ENCODE measurements at places on chromosomes 5 and 9.

GRCh38 chr5:150255659-150256409, 33.7 kb downstream of the CAMK2A start:
- DNase-seq: no peak

- DNase-seq: no peak
These were observed 325.4 kb downstream of the RFX3 start for GRCh38 chr9:3200331-3200774.

DNA sequence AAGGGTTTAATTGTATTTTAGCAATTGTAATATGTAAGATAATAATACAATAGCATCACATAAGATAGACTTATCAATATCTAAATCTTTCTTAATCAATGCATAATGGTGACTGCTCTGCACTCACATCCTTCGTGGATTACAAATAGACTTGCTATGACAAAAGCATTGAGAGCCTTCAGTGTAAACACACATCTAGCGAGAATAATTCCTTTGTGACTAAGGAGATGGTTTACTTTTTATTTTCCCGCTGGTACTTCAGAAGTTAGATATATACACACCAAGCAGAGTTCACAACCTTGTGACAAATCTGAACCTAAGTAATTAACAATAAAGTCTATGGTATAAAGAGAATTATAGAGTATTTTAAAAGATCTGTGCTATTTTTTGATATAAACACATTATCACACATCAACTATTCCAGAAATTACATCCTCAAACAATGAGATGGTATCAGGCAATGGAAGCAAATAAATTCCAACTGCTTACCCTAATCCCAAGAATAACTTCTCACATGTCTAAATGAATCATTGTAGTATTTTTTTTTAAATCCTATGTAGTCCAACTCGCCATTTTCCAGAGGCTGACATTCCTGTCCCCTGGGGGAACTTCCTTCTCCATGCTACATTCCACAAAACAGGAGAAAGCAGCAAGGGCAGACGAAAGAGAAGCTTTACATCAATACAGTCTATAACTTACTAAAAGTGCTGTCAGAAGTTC, 51.2 kb downstream of the MAPKAP1 start:
- no peak for DNase-seq

DNA sequence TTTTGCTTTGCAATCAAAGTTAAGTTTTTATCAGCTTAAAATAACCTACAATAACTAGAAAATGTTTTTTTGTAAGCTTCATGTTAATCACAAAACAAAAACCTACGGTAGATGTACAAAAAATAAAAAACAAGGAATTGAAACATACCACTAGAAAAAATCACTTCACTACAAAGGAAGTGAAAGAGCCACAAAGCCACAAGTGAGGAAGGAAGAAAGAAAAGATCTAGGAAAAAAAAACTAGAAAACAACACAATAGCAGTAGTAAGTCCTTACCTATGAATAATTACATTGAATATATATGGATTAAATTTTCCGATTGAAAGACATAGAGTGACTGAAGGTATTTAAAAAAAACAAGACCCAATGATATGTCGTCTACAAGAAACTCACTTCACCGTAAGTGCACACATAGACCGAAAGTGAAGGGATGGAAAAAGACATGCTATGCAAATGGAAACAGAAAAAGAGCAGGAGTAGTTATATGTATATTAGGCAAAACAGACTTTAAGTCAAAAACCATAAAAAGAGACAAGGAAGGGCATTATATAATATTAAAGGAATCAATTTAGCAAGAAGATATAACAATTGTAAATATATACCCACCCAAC, 13.4 kb upstream of the ZDHHC21 start:
- no peak for DNase-seq

- no peak for DNase-seq
These were observed 5.4 kb downstream of the ZNF608 start for GRCh38 chr5:124740991-124741583.

DNA sequence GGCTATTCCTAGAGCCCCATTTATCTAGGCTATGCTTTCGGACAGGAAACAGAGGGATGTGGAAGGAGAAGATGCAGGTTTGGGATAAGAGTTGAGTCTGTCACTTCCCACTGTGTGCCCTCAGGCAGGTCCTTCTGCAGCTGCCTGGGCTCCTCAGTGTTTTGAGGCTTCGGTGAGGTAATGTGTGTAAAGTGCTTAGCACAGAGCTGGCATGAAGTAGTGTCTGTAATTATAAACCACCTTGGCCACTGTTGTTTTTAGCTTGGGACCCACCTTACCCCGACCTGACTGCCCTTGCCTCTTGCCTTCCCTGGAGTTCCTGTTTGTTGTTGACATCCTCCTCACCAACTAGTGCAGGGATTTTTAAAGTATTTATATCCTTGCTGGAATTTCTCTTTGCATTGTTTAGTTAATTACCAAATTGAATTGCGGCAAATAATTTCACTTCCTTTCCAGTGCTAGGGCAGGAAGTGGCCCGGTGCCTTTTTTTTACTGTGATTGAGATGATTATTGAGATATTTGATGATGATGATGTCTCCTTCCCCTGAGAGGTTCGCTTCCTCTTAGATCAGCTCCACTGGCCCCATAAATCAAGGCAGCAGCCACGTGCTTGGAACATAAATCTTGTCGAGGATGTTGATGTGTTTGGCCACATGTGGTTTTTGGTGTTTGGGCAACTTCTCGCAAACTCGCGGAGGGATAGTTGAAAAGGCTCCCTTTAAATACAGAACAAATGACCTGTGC, 38.3 kb upstream of the DAB2IP start:
- DNase-seq: no peak

DNA sequence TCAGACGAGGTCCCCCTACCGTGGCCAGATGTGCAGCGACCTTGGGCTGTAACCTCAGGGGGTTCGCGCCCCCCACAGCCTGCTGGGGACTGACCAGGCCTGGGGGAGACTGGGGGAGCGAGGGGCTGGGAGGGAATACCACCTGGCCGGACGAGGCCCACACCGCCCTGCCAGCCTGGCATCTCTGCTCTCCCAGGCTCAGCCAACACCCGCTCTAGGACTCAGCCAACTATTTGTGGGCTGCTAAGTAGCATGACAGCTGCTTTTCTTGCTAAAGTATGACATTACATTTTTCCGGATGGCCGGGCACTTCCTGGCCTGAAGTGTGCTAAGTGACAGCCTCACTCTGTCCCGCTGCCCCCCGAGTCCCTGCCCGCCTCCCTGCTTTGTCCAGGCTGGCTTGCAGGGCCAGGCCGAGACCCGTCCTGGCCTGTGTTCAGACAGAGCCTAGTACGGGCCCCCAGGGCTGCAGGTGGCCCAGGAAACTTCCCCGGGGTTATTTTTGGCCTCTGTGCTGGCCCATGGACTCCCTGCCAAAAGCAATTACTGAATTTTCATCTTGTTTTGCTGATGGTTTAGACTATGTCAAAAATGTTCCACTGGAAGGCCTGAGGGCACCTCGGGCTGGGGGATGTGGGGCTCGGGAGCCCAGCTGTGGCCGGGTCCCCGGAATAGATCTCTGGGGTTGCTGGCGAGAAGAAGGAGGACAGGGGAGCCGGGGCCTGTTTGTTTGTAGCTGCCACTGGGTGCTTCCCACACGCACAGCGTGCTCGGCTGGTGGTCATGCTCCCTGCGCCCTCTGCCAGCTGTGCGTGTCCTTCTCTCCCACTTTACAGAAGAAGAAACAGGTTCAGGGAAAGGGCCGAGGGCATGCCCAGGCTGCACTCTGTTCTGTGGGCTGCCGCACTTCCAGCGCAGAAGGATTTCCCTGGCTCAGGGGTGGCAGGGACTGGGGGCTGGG, 13.4 kb upstream of the SLC2A6 start:
- no peak for DNase-seq

DNA sequence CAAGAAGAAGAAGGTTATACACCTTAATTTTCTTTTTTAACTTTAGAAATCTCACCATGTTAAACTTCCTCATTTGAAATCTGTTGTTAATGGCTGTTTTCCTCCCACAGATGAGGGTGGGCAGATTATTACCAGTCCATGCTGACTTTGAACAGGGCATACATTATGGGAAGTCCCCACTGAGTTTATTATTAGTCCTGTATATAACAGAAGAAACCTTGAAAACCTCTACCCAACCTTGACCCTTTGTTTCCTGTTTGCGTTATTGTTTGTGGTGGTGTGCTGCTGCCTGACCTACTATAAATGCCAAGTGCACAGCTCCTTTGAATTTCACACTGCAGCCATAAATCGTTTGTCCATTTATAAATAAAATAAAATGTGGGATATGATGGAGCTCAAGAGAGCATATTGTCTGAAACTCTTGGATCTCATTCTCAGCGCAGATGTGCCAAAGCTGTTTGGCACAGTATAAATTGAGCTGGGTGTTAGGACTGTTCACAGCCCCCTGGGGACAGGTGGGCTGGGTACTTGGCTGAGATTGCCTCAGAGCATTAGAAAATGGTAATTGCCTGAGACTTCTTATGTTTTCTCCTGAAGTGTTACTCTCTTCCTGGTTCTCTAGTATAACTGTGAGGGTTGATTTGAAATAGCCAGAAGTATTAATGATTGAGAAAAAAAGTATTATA, 139.6 kb downstream of the SPATA31D1 start:
- DNase-seq: no peak

GRCh38 chr5:173468821-173469251, 140.6 kb upstream of the STC2 start:
- DNase-seq: no peak

- DNase-seq: no peak
These were observed 247.6 kb downstream of the TMEM232 start for GRCh38 chr5:110478895-110479294.

GRCh38 chr9:71626395-71626794, 141.9 kb downstream of the CEMIP2 start:
- DNase-seq: no peak

DNA sequence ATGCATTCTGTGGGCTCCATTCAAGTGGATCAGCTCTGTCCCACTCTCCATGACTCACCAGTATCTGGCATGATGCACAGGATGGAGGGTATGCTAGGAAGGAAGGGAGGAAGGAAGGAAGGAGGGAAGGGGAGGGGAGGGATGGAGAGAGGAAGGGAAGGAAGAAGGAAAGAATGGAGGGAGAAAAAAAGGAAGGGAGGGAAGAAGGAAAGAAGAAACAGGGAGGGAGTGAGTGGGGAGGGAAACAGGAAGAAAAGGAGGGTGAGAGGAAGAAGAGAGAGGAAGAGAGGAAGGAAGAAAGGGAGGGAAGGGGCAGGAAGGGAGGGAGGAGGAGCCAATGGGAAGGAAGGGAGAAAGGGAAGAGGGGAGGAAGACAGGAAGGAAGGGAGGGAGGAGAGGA, 5.3 kb upstream of the BARHL1 start:
- DNase-seq: no peak

- DNase-seq: no peak
These were observed 86.7 kb downstream of the CAMSAP1 start for GRCh38 chr9:135820661-135821060.

DNA sequence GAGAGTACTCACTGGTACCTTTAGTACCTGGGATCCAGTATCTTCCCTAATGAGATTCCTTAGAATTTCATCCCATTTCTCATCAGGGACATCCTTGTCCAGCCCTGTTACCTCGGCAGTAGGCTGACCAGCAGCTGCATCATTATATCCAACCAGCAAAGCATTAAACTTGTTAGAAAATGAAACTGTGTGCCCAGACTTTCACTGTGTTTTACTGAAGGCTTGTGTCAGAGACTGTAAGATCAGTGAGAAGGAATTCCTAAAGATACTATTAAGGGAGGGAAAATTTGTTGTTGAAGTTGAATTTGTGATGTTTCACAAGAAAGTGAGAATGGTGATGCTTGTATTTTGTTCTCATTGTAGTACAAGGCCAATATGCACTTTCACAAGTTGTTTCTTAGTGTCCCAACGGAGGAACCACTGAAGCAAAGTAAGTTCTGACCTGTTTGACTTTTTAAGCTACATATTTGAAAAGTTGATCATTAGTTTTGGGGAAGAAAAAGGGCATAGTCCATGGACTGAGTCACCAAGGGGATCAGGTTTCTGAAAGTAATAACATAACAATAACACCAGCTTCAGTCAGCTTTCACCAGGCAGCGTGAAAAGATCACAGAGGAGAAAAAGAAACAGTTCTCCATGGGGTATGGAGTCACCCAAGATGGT, 48.8 kb downstream of the GRAMD2B start:
- DNase-seq: no peak

- DNase-seq: no peak
These were observed 6.8 kb downstream of the SPINK5 start for GRCh38 chr5:148070621-148071020.
